ENCODE measurements at places on chromosomes 1 and 21.

- DNase-seq, result no peak
Observed at GRCh38 chr1:47687631-47688460, 250.0 kb downstream of the FOXD2 start.

DNA sequence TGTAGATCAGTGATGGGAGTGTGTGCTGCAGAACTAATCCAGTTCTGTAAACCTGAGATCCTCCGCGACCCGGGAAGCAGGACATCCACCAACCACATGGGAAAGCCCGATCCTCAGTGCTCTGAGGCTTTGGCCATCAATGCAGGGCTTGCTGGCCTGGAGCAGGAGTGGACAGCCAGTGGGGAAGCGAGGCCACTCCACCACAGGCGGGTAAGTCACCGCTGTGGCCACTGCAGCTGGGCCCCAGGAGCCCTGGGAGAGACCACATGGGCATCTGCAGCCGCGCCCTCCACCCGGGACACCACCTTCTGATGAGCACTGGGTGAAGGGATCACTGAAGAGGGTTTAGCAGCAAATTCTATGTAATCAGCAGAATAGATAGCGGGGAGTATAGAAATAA, 811 bp downstream of the KRTAP12-1 start:
- no peak for DNase-seq

DNA sequence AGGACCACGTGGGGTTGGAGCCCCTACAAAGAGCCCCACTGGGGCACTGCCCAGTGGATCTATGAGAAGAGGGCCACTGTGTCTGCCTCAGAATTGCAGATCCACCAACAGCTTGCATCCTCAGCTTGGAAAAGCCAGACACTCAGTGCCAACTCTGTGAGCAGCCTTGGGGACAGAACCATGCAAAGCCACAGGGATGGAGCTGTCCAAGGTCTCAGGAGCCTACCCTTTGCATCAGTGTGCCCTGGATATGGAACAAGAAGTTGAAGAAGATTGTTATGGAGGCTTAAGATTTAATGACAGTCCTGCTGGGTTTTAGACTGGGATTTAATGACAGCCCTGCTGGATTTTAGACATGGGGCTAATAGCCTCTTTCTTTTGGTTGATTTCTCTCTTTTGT, 1670.9 kb downstream of the PLA2G4A start:
- DNase-seq, result peak; percentile 17

- no peak for DNase-seq
Observed at GRCh38 chr1:54866801-54867716, 19.9 kb downstream of the DHCR24 start.

GRCh38 chr1:50265790-50266314, 157.1 kb downstream of the ELAVL4 start:
- DNase-seq, result peak; percentile 79

DNA sequence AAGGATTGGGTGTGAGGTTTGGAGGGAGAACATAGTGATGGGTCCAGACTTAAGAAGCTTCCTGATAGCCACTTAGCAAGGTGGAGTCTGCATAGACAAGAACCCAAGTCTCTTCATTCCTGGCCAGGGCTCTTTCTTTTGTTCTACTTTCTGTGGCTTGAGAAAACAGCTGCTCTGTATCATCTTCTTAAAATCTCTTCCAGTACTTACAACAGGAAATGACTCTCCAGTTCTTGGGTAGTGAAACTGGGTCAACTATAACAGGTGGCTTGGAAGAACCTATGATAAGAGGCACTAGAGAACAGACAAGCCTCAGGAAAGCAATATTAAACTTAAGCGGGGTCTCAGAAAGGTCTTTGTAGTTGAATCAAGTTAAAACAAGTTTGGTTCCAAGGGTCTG, 148.1 kb upstream of the USP24 start:
- DNase-seq, result peak; percentile 33

DNA sequence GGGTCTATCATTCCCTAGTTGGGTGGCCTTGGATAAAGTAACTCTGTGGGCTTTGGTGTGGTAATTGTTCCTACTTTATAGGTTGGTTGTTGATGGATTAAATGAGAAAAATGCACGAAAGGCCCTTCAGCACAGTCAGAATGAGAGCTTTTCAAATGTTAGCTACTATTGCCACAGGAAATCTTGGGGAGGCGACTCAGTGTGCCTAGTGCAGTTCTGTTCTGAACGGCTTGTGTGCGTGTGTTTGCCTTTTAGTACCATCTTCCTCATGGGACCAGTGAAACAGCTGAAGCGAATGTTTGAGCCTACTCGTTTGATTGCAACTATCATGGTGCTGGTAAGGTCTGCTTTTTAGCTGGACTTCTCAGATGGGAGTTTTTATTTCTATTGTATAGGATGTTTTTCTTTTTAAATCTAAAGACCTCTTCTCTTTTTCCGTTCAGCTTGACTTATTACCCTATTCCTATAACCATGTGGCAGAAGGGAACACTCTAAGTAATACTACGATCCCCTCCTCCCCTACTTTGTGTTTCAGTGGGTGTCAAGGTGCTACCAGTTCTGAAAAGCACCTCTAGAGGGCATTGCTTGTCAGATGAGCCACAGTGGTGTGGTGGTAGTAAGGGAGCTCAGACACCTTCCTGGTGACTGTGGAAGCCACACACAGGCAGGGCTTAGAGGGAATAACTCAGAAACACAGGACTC, 9.2 kb downstream of the SFT2D2 start:
- DNase-seq, result peak; percentile 52

DNA sequence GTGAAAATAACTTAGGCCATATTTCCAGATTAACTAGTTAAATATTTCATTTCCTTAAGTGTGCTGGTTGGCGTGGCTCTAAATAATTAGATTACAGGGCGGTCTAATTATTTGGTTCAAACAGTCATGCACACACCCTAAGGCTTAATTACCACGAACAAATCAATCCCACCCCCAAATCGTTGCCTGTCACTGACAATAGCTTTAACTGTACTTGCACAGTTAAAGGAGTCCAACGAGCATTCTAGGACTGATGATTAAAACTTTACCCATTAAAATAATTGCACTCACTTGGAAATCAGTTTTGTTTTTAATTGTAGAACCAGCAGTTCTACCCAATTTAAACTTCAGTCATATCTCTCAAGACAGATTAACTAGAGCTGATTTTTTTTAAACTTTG, 1.5 kb upstream of the POU2F1 start:
- no peak for DNase-seq

DNA sequence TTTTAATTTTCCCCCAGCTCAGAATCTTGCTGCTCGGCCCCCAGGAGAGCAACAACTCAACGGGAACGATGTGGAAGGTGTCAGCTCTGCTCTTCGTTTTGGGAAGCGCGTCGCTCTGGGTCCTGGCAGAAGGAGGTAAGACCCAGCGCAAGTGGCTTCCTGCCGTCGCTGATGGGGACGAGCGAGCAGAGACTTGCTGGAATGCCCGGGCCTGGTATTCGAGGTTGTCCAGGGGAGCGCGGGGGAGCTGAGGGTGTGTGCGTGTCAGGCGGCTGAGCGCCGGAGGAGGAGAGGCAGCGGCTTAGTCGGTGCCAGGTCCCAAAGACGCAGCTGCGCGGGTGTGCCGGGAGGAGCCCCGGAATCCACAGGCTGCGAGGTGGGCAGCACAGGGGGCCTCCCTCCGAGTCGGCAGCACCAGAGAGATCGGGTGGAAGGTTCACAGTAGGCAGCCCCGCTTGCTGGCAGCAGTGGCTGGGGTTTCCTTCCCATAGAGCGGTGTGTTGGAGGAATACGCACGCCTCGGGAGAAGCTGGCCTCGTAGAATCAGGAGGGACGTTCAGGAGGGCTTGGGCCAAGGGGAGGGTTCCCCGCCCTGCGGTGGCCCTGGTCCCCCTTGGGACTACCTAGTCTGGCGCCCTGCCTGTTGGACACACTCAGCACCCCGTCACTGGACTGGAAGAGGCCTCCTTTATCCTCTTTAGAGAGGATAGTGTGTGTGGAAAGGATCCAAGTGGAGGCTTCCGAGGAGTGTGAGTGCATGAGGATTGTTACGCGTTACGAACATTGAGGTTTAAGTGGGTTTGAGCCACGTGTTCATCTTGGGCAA, 547 bp downstream of the PDPN start:
- DNase-seq, result no peak

GRCh38 chr21:41706263-41706639, 60.6 kb downstream of the RIPK4 start:
- DNase-seq, result no peak

DNA sequence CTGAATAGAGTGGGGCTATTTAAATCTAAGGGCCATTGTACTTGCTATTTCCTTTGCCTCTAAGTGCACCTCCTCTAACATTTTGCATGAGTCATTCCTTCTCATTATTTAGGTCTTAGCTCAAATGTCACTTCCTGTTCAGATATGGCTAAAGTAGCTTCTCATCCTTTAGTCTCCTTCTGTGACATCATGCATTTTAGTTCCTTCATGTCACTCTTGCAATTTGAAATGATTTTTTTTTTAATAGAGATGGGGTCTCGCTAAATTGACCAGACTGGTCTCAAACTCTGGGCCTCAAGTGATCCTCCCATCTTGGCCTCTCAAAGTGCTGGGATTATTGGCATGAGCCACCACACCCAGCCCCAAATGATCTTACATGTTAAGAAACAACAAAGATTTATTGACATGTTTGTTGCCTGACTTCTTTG, 6.6 kb downstream of the TBX19 start:
- DNase-seq, result peak; percentile 31

GRCh38 chr1:177705839-177706238, 264.0 kb downstream of the SEC16B start:
- no peak for DNase-seq

DNA sequence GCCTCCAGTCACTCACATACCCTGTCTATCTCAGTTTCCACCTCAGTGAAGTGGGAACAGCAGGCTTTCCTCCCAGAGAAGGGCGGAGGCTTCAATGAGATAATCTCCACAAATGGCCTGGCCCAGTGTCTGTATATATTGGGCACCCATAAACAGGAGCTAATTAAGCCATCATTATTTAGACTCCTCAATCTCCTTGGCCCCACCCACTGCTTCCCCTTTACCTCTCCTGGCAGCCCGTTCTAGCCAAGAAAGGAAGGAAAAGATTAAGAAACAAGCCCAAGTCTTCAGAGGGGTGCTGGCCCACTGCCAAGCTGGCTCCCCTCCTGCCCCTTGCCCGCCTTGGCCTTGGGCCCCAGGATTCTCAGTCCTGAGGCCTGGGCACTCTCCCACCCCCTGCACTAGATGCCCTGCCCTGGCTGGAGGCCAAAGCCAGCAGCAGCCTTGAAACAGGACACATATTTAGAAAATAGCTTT, 15.9 kb upstream of the EPB41 start:
- no peak for DNase-seq

DNA sequence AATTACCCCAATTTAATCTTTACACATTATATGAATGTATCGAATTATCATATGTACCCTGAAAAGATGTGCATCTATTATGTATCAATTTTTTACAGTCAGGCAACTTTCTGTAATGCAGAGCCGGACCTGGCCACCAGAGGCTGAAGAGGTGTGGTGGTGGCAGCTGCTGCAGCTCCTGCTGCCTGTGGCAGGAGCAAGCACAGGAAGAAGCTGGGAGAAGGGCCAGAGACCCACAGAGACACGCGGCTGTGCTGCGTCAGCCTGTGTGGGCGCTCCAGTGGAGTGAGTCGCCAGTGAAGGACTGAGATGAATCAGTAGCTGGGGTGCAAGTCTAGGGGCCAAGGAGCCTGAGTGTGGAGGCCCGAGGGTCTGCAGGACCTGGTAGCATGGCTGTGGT, 74.3 kb upstream of the COG2 start:
- DNase-seq, result peak; percentile 8

GRCh38 chr1:150537732-150538684, 11.2 kb upstream of the ADAMTSL4 start:
- DNase-seq, result peak; percentile 88

GRCh38 chr1:22652881-22653316, at the start of gene C1QB:
Gene C1QB (plus strand): TSS chr1:22653236. CDS start chr1:22659463, 6,227 bp downstream.
- DNase-seq, result no peak

GRCh38 chr1:30318864-30319718, 404.3 kb downstream of the MATN1 start:
- DNase-seq, result no peak

DNA sequence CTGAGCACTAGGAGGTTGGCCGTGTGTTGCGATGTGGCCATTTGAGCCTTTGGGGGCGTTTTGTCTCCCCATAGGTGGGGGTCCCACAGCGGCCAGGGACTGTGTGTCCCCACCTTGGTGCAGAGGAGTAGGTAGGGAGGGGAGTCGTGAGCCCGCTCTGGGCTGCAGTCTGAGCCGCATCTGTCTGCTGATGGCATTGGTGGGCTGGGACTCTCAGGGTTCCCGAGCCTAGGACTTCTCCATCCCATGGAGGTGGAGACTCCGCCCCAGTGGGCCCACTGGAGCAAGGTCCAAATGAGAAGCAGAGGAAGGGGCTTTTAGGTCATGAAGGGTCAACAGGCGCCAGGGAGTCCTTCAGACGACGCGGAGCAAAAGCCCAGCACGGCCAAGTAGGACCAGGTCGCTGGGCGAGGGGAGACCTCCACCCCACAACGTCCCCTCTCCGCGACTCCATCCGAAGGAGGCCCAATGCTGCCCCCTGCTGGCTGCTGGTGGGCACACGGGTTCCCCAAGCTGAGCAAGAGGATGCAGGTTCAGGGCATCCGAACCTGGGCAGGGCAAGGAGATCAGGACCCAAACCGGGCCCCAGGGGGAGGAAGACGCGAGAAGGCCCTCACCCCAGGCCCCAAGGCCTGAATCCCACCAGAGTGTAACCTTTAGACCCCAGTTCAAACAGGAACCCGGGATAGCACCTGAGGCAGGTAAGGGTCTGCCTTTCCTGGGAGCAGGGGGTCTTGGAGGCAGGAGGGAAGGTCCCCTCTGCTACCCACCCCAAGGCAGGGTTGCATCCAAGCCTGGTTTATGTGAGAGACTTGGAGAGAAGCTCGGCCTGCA, 14.9 kb downstream of the TTC34 start:
- no peak for DNase-seq

DNA sequence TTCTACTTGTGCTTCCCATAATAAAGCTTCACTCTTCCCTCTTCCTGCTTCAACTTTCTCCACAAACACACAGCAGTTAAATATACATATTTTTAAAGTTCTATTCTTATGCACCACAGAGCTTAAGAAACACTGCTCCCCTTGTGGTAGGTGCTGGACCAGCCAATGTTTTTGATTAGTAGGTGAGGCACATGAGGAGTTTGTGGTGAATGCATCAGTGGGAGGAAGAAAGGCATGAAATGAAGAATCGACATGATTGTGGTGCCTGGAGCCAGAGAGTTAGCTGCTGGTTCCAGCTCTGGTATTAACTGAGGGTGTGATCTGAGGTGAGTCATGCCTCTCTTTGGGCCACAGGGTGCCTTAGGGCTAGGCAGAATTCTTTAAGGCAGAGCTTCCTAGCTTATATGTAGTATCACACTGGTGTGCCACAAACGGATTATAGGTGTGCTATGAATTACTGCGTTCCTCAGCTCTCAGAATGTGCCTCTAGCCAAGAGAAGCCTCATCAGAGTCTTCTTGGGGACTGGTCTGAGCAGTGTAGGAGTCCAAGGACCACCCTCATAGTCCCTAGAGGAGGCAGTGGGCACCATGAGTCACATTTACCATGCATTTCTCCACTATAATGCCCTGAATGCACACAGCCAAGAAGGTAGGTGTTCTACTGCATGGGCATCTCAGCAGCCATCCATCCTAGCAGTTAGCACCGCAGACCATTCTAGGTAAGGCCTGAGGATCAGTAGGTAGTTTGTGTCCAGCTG, 97.4 kb upstream of the SGIP1 start:
- DNase-seq, result peak; percentile 90
